ENCODE measurements at places on chromosomes 7 and 10.

DNA sequence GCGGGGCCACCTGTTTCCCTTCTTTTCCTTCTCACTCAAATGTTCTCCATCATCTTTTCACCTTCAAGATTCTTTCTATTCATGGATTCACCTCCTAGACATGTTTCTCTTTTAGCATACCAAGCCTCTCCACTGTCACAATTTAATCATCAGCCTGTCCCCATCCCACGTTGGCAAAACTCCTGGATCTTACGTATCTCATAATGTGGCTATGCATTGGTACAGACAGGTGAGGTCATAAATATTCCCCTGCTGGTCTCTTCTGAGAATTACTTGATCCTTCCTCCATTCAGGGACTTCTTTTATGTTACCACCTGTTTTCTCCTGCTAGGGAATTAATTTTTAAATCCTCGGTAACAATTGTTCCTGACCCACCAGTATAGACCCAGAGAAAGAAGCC lies 262.6 kb upstream of the NEBL start:
- no peak for DNase-seq

GRCh38 chr10:116164291-116164690 lies 108.7 kb downstream of the GFRA1 start:
- no peak for DNase-seq

DNA sequence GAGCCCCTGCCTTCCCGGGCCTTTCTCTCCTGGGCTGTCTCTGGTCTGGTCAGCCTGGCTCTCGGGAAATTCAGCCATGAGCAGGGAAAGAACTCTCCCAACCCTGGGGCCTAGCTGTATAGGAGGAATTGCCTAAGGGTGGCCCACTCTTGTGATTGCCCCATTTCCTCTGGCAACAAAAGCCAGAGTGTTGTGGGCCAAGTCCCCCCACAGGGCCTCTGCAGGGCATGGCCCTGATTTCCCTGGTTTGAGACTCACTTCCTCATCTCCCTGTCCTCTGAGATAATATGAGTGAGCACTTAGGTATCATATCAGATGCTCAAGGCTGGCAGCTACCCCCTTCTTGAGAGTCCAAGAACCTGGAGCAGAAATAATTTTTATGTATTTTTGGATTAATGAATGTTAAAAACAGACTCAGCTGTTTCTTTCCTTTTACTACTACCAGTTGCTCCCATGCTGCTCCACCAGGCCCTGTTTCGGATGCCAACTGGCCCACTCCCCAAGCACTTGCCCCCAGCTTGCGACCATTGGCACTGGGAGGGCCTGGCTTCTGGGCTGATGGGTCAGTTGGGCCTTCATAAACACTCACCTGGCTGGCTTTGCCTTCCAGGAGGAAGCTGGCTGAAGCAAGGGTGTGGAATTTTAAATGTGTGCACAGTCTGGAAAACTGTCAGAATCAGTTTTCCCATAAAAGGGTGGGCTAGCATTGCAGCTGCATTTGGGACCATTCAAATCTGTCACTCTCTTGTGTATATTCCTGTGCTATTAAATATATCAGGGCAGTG lies 11.4 kb downstream of the IRF5 start:
- DNase-seq = no peak

GRCh38 chr7:132469681-132470080 lies 106.6 kb downstream of the PLXNA4 start:
- DNase-seq = no peak

DNA sequence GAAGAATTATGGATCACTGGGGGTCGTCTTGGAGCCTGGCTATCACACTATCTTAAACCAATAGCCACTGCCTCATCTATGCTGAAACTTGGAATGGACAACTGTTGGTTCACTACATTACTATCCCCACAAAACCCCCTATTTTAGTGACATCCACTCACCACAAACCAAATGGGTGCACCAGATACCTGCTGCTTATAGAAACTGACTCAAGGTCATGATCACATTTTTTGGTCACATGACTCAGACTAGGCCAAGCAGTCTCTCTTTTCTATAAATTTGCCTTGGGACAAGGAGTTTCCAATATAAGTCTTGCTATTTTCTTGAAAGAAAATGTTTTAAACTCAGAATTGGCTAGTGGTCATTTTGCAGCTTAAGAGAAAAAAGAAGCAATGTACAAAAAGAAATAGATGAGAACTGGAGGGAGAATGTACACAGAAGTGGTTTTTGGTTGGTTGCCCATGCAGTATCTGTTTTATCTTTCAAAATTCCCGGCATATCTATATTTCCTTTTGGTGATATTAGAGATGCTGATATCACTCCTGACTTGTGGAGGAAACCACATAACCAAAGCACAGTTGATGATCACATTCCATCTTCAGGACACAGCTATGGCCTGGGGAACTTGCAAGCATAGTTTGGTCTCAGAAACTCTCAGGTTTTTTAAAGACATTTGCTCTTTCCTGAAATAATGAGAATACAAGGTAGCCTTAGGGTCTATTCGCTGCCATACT lies 85.2 kb upstream of the CACNA2D1 start:
- no peak for DNase-seq

- DNase-seq = no peak
These were observed 12.5 kb downstream of the ITPRIP start for GRCh38 chr10:104325436-104326435.

DNA sequence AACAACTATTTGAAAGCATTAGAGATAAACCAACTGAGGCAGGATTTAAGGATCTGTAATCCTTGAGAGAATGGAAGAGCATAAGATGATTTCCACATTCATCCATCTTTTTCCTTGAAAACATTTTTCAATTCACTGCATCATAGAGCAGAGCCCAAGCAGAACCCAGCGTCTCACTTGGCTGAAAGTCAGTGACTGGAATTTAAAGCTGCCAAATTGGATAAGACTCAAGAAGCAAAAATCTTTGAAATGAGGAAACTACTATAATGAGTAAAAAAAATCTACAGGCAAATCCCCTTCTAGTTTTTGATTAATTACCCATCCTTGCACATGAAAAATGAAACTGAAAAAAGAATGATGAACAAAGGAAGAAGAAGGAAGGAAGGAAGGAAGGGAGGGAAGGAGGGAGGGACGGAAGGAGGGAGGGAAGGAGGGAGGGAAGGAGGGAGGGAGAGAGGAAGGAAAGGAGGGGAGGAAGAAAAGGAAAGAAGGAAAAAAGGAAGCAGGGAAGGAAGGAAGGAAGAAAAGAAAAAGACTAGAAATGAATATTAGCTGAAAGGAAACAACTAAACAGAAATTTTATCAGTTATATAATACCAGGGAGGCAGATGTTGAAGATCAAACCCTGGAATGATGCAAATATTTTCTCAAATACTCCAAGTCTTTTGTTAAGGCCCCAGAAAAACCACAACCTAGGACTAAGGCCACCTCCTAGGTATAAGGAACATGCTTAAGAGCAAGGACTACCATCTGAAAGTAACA lies 336.3 kb upstream of the MAGI2 start:
- DNase-seq = no peak

All from CD4-positive, alpha-beta T cell treated with Interleukin-1 beta for 1 hour (primary cell).